ENCODE measurements at places on chromosomes 11 and 22.

GRCh38 chr11:3950996-3951660 is 95.7 kb downstream of the STIM1 start:
- no peak for DNase-seq

- DNase-seq = no peak
These were observed 104.8 kb downstream of the RPL27A start for GRCh38 chr11:8787372-8787771.

- peak; percentile 15 for DNase-seq
These were observed 11.9 kb upstream of the PRG2 start for GRCh38 chr11:57402188-57403002.

GRCh38 chr11:64891880-64892279 is 13.5 kb upstream of the EHD1 start:
- DNase-seq = no peak

DNA sequence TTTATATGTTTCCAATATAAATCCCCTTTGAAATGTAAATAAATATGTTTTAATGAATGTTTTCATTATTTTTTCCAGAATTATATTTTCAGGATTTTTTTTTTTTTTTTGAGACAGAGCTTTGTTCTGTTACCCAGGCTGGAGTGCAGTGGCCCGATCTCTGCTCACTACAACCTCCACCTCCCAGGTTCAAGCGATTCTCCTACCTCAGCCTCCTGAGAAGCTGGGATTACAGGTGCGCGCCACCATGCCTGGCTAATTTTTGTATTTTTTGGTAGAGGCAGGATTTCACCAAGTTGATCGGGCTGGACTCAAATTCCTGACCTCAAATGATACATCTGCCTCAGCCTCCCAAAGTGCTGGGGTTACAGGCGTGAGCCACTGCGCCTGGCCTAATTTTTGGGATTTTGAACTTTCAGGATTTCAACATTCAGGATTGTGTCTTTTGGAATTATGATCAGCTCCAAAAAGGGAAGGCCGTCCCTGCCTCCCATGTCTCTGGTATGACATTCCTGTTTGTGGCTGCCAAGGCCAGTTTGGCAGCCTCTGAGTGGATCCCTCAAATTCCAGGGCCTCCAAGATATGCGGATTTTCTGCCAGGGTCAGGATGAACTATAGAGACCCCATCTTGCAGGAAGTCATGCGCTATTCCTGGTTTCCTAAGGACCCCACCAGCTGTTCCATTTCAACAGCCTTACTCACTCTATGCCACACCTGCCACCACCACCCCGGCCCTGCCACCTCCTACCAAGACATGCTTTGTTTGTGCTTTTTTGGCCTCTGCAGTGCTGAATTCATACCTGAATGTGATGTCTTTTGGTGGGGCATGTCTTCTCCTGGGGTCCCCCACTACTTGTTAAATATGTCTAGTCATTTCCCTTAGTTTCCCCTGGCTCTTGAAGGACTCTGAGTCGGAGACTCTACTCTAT is 21.9 kb upstream of the TMPRSS4 start:
- DNase-seq = no peak

DNA sequence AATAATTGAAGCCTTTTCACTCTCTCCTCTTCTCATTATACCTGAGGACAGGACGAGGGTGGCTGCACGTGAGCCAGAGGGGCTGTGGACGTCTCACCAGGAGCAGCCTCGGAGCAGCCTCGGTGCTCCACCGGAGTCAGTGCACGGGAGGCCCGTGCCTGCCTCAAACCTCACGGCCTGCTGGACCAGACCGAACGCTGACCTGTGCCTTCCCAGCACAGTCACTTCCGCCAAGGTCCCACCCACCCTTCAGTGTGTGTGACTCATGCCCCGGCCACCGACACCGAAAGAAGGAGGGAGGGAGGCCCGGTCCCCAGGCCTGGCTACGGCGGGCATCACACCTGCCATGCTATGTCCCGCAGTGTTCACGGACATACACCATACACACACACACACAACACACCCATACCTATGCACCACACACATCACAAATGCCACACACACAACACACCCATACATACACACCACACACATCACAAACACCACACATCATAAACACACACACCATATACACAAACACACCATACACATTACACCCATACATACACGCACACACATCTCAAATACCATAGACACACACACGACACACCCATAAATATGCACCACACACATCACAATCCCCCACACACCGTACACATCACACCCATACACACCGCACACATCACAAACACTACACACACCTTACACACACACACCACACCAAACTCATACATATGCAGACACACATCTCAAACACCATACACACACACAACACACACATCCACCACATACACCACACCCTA is 1506.5 kb downstream of the TBC1D22A start:
- no peak for DNase-seq

DNA sequence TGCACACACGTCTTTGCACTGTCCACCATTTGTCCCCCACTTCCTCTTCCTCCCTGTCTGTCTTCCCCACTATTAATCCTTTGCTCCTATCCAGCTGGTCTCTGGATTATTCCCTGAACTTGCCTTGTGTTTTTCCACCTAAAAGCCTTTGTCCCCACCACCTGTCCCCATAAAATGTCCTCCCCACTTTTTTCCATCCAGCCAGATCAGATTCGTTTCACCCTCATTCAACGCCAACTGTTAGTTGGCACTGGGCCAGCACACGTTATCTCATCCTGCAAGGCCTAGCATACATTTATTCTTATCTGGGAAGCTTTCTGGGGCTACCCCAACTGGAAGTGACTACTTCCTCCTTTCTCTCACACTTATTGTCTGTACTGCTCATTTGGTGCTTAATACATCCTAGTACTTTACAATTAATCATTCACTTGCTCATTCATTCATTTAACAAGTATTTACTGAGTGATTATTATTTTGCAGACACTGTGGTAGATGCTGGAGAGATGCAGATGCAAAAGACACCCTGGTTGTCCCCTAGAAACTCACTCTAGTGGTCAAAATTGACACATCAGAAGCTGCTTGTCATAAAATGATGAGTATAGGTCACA is 96.2 kb downstream of the RASSF10 start:
- DNase-seq = no peak

GRCh38 chr11:36165621-36166397 is 123.4 kb downstream of the COMMD9 start:
- DNase-seq = no peak

- DNase-seq = no peak
These were observed 25.7 kb downstream of the LRRC10B start for GRCh38 chr11:61534025-61534932.

- peak; percentile 38 for DNase-seq
These were observed 2.8 kb upstream of the CABP7 start for GRCh38 chr22:29716814-29717545.

DNA sequence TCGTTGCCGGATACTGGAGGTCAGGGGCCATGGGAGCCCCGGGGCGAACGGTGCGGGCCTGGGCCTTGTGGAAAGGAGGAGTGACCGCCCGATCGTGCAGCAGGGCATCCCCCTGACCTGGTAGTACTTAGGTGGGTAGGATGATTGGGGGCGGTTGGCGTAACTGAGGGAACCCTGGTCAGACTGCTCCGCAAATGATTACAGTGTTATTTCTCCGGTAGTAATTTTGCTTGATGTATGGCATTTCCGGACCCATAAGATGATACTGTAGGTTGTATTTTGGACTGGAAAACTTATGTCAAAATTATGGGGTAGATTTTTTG is 762 bp downstream of the MTMR3 start:
- no peak for DNase-seq

GRCh38 chr22:19730655-19731360 is 7.5 kb downstream of the GP1BB start:
- peak; percentile 75 for DNase-seq

- DNase-seq = no peak
These were observed 35.4 kb downstream of the CD82 start for GRCh38 chr11:44600839-44601383.

- DNase-seq = no peak
These were observed 12.2 kb upstream of the GRK2 start for GRCh38 chr11:67253872-67254624.

GRCh38 chr22:49436056-49436455 is 391.6 kb downstream of the BRD1 start:
- no peak for DNase-seq

DNA sequence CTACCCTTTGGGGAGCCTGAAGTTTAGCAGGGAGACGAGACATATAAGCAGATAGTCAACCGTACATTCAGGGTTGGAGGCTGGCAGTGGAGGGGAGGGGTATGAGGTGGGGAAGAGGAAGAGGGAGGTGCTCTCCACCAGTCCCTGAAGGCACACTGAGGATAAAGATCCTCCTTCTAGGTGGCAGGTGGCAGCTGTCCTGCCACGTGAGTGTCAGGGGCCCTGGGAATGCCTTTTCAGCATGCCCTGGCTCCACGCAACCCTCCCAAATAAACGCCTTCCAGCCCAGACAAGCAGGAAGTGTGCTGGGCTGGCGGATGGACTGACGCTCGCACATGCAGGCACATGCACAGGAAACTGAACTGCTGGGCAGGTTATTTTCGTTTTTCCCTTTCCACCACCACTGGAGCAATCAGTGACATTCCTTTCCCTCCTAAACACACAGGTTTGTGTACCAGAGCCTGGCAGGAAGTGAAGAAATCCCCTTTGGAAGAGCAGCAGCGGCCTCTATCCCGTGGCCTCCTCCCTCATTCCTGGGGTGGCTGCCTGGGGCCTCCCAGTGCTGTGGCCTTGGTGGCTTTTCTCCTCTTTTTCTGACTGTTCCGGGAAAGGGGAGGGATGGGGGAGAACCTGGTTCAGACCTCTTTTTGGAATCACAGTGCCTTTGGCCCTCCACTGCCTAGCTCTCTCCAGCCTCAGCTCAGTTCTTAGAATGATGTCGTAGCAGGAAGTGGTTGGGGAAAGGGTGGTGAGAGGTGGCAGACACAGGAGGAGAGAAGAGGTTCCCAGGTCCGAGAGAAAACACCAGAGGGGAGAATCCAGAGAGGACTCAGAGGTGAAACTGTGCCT is 157.0 kb upstream of the TIMP3 start:
- DNase-seq = no peak

DNA sequence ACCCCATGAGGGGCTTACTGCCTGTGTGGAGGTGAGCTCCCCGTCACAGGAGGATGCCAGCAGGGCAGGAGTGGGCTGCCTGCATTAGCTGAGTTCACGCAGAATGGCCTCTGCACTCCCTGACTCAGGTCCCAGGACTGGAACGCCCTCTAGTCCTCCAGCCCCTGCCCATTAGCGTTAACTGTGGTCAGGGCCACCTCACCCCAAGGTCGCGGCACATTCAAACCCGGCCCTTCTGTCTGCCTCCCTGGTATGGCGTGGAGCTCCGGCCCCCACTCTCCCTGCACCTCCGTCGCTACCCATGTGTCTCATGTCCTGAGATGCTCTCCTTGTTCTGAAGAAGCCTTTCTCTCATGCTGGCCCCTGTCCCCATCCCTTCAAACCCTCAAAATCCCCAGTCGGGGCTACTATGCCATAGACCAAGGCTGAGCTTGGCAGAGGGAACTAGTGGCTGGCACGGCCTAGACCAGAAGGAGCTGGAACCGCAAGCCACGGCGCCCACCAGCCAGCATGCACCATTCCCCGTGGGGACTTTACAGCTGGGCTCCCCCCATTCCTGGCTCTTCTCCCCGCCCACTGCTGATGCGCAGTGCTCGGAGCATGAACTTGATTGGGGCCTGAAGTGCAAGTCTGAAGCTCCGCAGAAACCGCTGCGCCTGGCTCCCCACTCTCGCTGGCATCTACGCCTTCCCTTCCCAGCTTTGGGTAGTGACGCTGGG is 79.5 kb upstream of the RTL6 start:
- DNase-seq = no peak

- DNase-seq = no peak
These were observed 149.1 kb upstream of the SOX6 start for GRCh38 chr11:16505481-16505880.

DNA sequence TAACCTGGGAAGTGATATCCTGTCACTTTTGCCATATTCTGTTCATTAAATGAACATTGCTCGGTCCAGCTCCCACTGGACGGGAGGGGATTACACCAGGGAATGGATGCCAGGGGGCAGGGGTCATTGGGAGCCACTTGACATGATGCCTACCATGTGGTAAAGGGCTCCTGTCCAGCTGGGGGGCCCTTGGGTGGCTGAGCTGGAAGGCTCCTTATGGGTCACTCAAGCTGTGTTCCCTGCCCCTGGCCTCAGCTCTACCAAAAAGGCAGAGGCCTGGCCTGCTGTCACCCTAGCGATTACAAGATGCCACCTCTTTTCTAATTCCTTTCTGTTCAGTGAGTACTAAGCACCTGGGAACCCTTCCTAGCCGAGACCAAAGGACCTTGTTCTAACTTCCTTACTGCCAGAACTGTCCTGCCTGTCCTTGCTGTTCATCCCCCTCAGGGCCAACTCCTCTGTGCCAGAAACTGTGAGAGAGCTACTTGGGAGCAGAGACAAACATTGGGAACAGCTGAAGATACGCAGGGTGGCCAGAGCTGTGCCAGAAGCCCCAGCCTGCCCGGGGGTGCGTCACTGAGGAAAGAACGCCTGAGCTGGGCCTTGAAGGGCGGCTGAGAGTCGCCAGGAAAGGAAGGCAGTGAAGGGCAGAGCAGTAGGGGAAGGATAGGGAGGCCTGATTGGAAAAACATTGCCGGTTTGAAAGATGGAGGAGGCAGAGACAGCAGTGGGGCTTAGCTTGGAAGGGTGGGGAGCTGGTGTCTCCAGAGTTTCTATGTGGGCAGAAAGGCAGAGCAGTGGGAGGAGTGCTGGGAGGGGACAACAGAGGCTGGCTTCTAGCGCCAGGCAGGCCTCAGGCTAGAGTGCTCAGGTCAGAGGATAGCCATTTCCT is 12.7 kb upstream of the UVRAG start:
- DNase-seq = no peak

- no peak for DNase-seq
These were observed 219.0 kb downstream of the CEP164 start for GRCh38 chr11:117546431-117547194.

GRCh38 chr22:22761963-22762772 is 117.8 kb downstream of the GGTLC2 start:
- DNase-seq = no peak

GRCh38 chr11:73217131-73217809 is 811 bp upstream of the P2RY2 start:
- no peak for DNase-seq

- peak; percentile 64 for DNase-seq
These were observed 45.0 kb downstream of the OR4D9 start for GRCh38 chr11:59556115-59556916.

DNA sequence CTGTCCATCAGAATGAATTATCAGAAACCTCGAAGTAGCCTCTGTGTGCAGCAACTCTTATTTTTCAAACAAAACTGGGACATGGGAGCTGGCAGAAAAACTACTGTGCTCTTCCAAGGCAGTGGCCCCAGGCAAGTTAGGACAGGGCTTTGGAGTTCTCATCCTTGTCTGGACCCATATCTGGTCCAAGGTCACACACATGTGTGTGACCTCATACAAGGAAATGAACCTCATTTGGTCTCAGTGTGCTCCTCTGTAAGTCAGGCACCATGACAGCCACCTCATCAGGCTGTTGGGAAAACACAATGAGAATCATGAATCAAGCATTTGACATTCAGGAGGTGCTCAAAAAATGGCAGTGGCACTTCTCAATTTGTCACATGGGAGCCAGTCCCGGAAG is 25.8 kb downstream of the LARGE1 start:
- DNase-seq = no peak
